ENCODE measurements at places on chromosomes 16 and 17. TPM values are rescaled to one million over a fixed set of nuclear protein-coding genes. Genes with fewer than 3 reads are reported as not detected.

- no peaks in the 10 kb centered on the region for H3K4me1 ChIP-seq
- no peaks in the 10 kb centered on the region for H3K36me3 ChIP-seq
- no peak overlapping the region for H3K4me3 ChIP-seq
Measured at GRCh38 chr17:74729866-74730265, 7.2 kb upstream of the RAB37 start.

- H3K27ac ChIP-seq: no peak overlapping the region
- no peak overlapping the region for H3K4me3 ChIP-seq
- H3K36me3 ChIP-seq: no peaks in the 10 kb centered on the region
Measured at GRCh38 chr16:5925850-5926249, 828.3 kb upstream of the EEF2KMT start.

- H3K4me1 ChIP-seq: peaks cover 69% of the 10 kb centered on the region
- H3K27me3 ChIP-seq: no peaks in the 10 kb centered on the region
- no peak overlapping the region for H3K4me3 ChIP-seq
- no peaks in the 10 kb centered on the region for H3K36me3 ChIP-seq
Measured at GRCh38 chr16:57531635-57532265, 4.6 kb downstream of the CCDC102A start.

Gene SLC4A1
- 0.19 TPM for total RNA-seq

Gene MT1A
- total RNA-seq: 1.7 TPM

Gene ZFP3
- 6.2 TPM for total RNA-seq

Gene ZNF689
- total RNA-seq: 14.2 TPM

All from esophagus muscularis mucosa (tissue), 4 donors.